COR-L47 (cell line): ENCODE measurements at places on chromosomes 13 and 19.

DNA sequence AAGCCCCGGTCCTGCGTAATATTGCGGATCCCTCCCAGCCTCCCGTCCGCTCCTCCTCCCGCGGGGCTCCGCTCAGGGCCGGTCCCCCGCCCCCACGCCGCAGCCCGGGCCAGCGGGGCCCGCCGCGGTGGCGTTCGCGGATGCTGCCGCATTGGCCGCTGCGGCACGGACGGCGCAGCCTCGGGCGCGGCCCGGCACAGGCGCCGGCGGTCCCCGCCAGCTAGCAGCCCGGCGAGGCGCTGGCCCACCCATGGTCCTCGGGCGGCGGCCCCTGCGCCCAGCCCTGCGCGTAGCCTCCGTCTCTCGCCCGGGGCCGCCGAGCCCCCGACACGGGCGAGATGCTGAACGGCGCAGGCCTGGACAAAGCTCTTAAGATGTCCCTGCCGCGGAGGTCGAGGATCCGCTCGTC is at the start of gene ATP8A2:
Gene ATP8A2 (plus strand): TSS at position 100 of the 409 bp plus-strand sequence. CDS start 239 bp downstream, at position 339.
- DNase-seq: peak; percentile 35

DNA sequence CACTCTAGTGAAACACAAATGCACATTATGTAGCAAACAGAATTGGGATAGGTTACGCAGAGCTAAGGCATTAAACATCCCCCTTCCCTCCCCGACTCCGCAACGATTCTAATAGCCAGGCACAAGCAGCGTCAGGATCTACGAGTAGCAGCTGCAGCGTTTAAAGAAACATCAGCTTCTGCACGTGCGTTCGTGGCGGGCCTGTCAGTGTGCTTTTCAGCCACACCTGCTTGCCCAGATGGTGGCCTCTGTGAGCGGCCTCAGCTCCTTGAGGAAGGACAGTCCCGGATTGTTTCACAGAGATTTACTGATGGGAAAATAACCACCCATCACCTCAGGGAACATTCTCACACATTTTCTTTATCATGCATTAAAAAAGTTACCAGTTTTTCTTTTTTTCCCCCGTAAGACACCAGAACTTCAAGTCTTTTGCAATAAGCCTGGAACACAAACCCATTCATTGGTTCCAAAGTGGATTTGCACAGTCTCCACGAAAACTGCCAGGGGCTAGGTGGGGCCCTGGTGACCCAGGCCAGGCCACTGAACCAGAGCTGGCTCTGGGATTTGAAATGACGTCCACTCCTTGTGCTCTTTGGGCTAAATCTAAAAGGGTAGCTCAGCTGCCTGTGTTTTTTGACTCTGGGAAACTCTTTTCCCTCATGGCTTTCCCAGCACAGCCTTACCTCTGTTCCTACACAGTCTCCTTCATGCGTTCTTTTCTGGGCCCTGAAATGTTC is 325.5 kb downstream of the KCNRG start:
- DNase-seq: no peak

DNA sequence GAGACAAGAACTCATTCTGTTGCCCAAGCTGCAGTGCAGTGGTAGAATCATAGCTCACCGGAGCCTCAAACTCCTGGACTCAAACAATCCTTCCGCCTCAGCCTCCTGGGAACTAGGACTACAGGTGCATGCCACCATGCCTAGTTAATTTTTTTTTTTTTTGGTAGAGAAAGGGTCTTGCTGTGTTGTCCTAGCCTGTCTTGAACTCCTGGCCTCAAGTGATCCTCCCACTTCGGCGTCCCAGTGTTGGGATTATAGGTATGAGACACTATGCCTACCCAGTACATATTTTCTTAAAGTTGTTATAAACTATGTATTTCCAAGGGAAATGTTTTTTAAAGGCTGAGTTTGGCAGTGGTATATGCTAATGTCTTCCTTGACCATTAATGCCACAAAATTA is 412.6 kb downstream of the KLF12 start:
- no peak for DNase-seq

DNA sequence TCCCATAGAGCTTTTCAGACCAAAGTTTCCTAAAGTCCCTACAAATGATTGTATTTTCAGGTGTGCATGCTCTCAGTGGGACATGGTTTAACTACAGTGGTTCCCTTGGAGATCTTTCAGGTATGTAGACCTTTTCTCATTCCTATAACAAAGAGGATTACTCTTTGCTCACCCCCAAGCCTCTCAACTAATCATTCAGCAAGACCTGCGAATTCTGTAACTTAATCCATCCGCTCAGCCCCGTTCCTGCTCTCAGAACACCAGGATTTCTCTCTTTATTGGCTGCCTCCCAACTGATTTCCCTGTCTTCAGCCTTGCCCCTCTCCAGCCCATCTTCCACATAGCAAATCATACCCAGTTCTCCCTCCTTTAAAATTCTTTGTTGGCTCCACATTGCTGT is 253.6 kb downstream of the MTUS2 start:
- no peak for DNase-seq

DNA sequence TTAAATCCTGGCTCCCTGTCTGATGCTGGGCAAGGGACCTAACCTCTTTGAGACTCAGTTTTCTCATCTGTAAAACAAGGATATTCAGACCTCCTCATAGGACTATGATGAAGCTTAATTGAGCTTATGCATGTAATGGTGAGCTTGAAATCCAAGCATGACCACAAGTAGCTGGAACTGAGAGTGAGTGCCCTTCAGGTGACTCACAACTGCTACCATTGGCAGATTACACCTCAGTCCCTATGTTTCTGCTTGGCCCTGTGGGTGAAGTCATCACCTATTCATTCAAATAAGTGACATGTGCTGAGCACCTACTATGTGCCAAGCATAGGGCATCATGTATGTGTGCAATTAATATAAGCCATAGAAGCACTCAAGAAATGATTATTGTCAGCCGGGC is 25.7 kb downstream of the NOVA2 start:
- no peak for DNase-seq

DNA sequence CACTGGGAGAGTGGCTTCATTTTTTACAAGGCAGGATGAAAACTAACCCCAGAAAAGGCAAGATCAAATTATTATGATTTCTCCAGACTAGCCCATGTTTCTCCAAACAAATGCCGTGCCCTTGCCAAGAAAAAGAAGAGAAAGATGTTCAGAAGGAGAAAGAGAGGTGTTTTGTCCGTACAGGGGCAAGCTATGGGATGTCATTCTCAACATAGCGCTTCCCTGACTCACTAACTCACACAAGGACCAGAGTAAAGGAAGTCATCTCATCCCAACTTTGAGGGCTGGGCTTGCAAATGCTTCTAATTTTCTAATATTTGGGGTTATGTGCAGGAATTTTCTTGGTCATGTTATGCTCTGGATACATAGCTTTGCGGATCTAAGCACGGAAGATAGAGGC is 224.2 kb upstream of the MAB21L1 start:
- DNase-seq: no peak

DNA sequence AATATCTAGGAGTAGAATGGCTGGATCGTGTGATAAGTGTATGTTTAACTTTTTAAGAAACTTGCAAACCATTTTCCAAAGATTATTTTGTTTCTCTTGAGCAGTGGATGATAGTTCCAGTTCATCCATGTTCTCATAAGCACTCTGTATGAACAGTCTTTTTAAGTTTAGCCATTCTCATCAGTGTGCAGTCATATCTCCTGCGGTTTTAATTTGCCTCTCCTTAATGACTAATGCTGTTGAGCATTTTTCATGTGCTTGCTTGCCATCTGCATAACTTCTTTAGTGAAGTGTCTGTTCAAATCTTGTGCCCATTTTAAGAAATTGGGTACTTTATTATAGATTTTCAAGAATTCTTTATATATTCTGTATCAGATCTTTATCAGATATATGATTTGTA is 58.6 kb downstream of the WASF3 start:
- no peak for DNase-seq

DNA sequence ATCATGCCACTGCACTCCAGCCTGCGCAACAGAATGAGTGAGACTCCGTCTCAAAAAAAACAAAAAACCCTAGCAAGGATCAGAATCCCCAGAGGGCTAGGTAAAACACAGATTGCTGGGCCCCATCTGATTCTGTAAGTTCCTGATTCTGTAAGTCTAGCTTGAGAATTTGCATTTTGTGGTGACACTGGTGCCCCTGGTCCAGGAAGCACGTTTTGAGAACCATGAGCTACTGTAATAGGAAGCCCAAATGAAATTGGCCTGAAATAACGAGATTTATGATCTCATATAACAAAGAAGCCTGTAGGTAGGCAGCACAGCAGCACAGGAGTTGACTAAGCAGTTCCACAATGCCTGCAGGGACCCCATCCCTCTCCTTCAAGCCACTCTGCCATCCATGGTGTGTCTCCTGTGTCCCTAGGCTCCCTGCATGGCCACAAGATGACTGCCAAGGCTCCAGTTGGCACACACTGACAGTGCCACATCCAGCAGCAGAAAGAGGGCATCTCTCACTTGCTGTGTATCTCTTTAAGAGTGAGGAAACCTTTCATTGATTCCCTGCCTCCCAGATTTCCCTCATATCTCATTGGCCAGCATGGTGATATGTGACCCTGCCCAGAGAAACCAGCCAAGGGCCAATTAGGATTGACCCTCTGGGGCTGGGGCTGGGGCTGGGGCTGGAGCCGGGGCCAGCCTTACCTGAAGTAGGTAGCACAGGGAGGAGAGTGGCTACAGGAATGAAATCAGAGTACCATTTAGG is 21.7 kb downstream of the SIPA1L3 start:
- DNase-seq: no peak

GRCh38 chr19:23420824-23421223 is 25.6 kb upstream of the ZNF91 start:
- no peak for DNase-seq

DNA sequence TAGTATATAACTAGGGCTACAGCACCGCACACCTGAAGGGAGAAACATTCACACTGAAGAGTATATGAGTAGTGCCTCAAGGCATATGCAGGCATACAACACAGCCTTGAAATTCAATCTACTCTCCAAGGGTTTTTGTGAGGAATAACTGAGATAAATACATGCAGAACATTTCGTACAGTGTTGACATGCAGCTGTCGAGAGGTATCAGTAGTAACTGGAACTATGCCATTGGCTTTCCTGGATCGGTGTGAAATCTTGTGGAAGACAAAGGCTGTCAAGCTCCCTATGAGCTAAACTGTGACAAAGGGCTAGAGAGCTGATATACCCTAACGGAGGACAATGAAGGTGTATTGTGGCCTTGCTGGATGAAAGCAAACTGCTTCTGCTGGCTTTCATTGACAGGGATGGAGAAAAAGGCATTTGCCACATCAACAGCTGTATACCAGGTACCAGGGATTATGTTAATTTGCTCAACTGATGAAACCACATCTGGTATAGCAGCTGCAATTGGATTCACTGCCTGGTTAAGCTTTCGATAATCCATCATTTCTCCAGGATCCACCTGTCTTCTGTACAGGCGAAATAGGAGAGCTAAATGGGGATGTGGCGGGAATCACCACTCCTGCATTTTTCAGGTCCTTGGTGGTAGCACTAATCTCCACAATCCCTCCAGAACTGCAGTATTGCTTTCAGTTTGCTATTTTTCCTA is 16.3 kb downstream of the MTRF1 start:
- DNase-seq: no peak

DNA sequence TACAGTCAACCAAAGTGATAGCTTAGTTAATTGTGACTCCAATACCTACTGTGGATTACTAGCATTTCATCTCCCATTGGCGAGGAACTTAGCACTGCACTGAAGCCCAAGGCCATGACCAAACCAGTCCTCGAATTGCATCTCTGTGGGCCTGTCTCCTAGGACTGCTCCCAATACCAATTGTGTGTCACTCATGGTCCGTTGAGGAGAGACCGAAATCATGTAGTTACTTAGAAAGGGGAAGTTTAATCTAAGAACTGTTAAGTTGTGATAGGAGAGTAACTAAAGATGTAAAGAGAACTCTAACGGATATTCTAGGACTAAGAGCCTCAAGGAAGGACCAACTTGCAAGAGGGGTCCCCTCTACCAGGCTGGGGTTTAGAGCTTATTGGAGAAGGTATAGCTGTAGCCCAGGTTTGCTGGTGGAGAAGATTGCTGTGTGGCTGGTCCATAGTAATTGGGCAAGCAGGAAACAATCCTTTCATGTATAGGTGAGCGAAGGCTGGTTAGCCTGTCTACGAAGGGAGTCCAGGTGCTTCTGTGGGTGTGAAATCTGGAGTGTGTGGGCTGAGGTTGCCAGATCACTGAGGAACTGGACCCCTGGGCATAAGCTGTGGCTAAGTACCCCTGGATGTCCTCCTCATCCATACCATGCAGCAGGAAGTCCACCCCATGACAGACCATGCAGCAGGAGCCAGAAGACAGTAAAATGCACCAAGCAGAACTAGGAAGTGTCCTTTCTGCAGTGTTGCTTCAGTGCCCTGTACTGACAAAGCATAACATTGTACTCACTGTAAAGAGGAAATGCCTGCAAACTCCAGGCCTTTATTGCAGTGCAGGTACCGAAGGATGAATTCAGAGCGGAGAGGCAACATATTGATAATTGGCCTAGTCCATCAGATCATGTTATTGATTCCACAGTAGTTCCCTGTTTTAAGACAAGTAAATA is 30.8 kb downstream of the DNAJC3 start:
- no peak for DNase-seq

GRCh38 chr19:16201011-16201391 is 3.3 kb downstream of the AP1M1 start:
- no peak for DNase-seq

DNA sequence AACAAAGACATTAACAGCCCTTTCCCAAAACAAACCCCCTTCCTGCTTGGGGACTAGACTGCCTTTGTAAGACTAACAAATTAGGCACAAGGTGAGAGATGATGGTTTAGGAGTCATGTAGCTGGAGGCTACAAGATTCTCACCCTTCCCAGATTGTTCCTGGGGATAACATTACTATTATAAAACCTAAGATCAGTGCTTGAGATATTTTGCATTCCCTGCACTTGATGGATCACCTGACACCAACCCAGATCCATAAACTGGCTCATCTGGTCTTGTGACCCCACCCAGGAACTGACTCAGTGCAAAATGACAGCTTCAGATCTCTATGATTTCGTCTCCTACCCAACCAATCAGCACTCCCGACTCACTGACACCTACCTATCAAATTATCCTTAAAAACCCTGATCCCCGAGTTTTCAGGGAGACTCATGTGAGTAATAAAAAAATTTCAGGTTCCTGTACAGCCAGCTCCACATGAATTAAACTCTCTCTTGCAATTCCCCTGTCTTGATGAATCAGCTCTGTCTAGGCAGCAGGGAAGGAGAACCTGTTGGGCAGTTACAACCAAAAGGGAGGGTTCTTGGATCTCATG is 2.4 kb upstream of the ZNF616 start:
- DNase-seq: no peak

DNA sequence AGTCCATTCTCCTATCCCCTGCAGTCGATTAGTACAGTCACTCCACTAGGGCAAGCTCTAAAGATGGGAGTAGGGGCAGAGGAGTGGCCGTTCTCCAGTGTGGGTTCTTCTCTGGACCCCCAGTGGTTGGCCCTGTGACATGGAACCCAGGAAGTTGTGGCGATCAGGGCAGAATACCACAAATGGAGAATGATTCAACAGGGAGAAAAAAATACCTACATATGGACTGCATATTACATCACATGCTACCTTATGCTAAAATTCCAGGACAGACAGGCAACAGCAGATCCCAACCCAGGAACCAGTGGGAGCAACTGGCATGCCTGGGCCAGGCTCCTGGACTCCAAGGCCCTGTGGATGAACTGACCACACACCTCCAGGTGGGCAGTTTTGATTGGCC is 20.4 kb downstream of the POU2F2 start:
- no peak for DNase-seq

GRCh38 chr13:113897161-113897560 is 33.3 kb upstream of the GAS6 start:
- no peak for DNase-seq
